ENCODE measurements at places on chromosomes 5 and 9.

DNA sequence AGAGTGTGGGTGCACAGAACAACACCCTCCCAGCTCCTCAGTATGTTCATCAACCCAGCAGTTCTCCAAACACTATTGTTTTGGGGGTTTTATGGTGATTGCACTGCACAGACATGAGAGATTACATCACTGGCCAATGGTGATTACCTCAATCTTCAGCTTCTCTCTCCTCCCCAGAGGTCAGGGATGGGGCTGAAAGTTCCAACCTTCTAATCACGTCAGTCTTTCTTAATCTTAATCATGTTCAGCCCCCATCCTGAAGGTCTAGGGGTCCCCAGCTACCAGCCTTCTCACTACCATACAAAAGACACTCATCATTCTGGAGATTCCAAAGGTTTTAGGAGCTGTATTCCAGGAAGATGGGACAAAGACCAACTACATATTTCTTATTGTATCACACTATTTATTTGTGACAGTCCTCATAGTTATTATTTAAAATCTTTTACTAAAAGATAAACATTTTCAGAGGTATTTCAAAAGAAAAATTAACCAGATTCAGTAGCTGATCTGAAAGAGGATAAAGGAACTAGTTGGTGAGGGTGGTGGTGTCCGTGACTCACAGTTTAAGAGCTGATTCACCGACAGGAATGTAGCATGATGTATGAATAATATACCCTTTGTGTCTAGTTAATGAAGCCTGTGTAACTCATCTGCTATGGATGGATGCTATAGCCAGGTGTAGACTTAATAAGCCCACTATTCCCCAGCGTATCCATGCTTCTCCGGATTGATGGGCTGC is 35.6 kb downstream of the RASEF start:
- peak; percentile 92 for DNase-seq

DNA sequence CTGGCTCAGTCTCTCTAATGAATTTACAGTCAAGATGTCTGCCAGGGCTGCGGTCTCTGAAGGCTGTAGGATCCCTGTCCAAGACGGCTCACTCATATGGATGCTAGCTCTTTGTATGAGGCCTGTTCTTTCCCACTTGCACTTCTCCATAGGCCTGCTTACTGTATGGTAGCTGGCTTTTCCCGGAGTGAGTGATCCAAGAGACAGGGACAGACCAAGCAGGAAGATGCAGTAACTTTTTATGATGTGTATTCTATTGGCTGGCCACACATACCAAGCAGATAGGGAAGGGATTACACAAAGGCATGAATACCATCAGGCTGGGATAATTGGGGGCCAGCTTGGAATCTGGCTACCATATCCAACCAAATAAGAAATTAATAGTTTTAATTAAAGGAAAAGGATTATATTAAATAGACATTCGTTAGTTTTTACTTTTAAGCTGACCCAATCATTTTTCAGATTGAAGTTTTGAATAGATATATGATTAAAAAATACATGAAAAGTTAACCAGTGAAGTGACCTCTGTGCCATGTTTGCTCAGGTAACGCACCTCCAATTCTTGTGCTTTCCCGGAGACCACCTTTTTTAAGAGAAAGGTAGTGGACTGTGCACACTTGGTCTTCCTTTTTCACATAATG is 20.6 kb downstream of the NSD1 start:
- DNase-seq = peak; percentile 37

DNA sequence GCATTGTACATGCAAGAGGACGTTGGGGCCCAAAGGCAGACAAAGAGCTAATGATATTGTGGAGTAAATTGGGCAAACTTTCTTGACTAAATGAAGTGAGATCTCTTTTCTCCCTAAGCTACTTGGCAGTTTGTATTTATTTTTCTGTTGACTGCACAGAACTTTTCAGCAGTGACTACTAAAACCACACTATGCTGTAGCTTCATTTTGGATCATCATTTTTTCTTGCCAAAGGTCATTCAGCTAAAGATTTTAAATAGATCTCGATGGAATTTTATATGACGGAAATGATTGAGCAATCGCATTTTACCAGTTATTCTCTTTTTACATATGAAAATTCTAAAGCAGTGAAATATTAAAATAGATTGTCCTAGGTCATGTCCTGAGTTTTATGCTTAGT is 286.1 kb upstream of the ACTBL2 start:
- no peak for DNase-seq

DNA sequence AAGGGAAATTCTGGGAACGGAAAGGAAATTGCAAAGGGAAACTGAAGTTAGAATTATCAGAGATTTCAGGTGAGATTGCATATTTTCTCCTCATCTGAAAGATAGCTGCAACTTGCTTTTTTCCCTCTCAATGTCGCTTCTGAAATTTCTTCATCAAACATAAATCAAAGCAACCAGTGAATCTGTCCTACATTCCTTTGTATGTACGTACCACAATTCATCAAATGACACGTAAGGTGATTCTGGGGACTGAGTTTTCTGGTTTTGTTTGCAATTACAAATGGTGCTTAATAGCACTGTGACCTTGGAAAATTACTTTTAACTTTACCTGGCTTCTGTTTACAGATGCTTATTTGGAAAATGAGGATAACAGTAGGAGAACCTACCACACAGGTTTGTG is 21.9 kb upstream of the CNOT6 start:
- DNase-seq = peak; percentile 10

DNA sequence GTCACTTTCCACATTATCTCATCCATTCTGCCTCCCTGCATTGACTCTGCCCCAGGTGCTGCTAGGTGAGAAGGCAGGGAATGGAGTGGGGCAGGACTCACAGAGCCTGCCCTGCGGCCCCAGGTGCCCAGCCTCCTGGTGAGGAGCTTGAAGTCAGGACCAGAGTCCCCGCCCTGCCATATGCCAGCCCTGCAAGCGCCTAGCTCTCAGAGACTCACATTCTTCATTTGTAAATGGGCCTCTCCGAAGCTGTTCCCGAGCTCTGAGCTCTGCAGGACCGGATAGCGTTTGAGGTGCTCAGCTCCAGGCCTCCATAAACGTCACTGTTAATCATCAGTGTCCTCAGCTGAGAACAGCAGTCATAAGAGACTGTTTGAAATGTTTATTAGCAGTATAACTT is 75.1 kb upstream of the STXBP1 start:
- peak; percentile 67 for DNase-seq

DNA sequence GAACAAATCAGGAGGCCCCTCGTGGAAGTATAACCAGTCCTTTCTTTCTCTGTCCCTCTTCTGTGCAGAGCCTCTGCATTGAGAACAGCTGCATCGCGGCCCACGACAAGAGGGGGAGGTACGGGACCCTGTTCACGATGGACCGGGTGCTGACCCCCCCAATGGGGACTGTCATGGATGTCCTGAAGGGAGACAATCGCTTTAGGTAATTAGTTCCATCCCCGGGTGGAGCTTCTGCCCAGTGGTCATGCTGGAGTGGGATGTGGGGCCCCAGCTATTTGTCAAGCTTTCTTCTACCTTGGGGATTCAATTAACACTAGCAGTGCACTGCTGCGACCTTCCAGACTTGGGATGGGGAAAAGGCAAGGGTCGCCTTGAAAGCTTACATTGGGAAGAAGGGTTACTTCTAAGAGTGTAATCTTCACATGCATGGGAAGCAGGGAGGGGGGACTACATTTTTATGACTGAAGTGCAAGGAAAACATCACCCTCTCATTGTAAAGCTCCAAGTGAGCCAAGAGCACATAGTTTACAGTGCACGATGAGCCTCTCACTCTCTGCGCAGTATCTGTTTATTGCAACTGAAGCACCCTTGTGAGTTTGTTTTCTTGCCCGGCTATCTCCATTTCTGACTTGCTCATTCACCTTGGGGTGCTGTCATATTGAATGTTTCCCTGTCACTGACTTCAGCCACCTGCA is 27.0 kb downstream of the TGFBI start:
- no peak for DNase-seq

- DNase-seq = no peak
These were observed 8.7 kb upstream of the ERAP1 start for GRCh38 chr5:96816411-96816939.

GRCh38 chr9:28720746-28721145 is 1147.5 kb upstream of the C9orf72 start:
- no peak for DNase-seq

DNA sequence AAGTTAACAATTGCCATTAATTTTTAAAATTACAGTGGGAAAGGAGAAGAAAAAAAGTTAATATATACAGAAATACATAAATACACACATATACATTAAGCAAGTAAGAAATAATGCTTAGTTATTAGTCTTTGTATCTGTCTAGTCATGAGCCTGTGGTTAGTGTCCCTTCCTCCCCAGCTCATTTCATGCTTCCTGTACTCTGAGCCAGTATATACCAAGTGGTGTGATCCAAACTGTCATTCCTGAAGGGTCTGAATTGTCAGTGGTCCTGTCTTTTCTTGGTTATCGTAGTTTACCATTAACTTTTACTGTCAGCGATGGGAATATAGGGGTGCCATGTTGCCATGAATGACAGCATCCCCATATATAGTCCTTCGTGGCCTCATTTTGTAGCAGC is 24.2 kb upstream of the STOM start:
- no peak for DNase-seq

- no peak for DNase-seq
These were observed 189.5 kb downstream of the FER start for GRCh38 chr5:108937221-108937620.

Data from fibroblast of skin of abdomen (primary cell).